ENCODE measurements at places on chromosomes 7 and 10. TPM values are rescaled to one million over a fixed set of nuclear protein-coding genes. Genes with fewer than 3 reads are reported as not detected.

FRMPD2 gene
- 1.8 TPM for polyA plus RNA-seq

FAM241B gene
- polyA plus RNA-seq, result 8.0 TPM

ENO4 gene
- polyA plus RNA-seq, result 0.69 TPM

OLAH gene
- polyA plus RNA-seq, result 0.49 TPM

SLC26A3 gene
- 0.28 TPM for polyA plus RNA-seq

DNA sequence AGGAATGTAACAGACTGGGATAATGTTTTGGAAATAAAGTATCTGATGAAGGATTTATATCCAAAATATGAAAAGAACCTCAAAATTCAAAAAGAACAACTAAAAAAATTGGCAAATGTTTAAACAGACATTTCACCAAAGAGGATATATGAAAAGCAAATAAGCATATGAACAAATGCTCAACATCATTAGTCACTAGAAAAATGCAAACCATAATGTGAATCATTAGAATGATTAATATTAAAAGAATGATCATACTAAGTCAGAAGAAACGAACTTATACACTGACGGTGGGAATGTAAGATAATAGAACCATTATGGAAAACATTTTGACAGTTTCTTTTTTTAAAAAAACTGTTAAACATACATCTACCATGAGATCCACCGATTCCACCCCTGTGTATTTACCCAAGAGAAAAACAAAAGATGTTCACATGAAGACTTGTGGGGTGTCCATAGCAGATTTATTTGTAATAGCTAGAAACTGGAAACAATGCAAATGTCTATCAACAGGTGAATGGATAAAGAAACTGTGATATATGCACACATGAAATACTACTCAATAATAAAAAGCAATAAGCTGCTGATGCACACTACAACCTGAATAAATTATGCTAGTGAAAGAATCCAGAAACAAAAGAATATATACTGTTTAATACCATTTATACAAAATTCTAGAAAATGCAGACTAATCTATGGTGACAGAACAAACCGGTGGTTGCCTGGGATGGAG, 35.7 kb downstream of the PRKG1 start:
- DNase-seq, result no peak

- no peak for DNase-seq
Measured at GRCh38 chr7:24301703-24302102, 17.7 kb downstream of the NPY start.

GRCh38 chr7:52838981-52839411, 196.4 kb upstream of the POM121L12 start:
- no peak for DNase-seq

DNA sequence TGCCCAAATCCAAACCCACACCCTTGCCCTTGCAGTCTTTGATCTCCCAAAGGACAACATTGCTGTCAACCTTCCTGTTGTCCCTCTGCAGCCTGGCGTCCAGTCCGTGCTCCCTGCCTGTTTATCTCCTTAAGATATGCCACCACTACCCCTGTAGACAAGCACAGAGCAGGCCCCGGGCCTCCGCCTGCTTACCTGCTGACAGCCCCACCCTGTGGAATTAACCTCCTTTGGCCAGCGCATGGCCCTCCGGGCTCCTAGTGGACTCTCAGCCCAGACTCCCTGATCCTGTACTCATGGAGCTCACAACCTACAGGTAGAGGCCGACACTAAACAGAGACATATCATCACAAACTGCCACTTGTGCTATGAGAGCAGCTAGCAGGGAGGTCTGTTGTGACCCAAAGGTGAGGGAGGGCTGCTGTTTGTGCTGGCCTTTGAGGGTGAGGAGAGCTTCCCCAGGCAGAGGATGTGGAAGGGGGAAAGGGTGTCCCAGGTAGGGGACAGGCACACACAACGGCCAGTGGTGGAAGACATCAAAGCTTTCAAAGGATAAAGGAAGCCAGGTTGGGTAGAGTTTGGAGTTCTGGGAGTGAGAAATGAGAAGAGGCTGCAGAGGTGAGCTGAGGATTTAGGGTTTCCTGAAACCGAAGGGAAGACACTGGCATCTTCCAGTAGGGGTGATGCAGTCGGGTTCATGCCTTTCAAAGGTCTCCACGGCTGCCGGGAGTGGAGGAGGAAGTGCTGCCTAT, 174.5 kb upstream of the ZMIZ1 start:
- no peak for DNase-seq

- DNase-seq, result no peak
Measured at GRCh38 chr7:107210400-107210799, 41.6 kb downstream of the HBP1 start.

DNA sequence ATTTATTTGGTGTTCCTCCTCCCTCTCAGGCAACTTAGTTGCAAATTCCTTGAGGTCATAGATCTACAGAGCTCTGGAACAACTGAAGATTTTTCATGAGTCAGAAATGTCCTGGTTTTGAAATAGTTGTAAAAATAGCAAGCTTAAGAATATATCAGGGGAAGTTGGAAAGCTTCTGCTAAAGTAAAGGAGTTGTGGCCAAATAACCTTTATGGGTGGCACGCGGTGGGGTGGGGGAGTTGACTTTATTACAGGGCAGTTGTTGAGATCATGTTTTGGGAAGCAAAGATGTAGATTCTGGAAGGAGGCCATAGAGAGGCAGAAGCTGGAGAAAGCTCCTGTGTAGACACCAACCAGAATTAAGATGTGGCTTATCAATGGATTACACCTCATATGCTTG, 326.0 kb upstream of the MTPN start:
- DNase-seq, result no peak

GRCh38 chr10:607545-608185, 81.8 kb downstream of the DIP2C start:
- no peak for DNase-seq

GRCh38 chr7:44980393-44981034, 1.7 kb upstream of the MYO1G start:
- DNase-seq, result peak; percentile 92

DNA sequence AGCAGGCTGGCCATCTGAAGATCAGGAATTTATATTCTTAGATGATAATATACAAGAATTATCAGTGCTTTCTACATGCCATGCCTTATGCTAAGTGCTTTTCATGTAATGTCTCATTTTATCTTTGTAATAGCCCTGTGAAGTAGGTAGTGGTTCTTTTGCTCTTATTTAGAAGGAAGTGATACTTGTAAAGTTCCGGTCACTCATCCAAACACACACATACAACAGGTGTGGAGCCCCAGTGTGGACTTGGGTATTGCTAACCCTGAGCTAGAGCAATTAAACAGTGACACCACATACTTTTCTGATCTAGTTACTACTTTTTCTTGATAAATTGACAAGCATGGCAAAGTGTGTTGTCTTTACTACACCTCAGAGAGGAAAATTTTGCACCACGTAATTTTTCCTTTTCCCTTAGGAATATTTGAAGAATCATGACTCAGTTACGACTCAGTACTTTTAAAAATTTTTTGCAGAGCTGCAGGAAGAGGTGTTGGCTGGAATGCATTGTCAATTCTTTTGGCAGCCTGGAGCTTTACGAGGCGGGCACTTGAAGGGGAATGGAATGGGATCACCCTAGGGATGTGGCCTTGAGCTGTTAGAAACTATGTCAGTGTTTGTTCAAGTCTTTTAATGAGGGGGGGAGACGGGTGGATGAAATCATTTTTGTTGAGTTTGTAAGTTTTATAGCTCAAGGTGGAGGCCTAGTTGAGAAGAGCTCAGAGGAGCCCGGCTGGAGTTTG, 212.5 kb upstream of the CELF2 start:
- no peak for DNase-seq
